ENCODE measurements at places on chromosomes 2 and 18.

DNA sequence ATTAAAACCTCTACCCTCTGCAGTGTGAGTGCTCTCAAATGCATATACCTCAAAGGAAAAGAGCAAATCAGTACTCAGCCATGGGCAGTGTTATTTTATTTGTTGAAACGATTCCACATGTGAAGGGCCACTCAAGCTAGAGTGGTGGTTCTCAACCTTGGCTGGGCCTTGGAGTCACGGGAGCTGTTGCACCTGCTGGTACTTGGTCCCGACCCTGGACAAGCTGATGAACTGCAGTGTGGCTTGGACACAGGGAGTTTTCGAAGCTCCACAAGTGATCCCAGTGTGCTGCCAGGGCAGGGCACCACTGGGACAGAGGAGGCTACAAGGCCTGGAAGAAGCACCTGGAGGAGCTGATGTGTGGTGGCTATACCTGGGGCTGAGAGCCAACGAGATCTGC, 19.7 kb downstream of the GNLY start:
- no peak for DNase-seq

GRCh38 chr2:188430705-188431104, 139.0 kb downstream of the GULP1 start:
- no peak for DNase-seq

- no peak for DNase-seq
These were observed 48.4 kb upstream of the STAM2 start for GRCh38 chr2:152223977-152224376.

GRCh38 chr2:166127217-166128155, at the start of gene SCN1A:
TSS of gene SCN1A (minus strand) at chr2:166128020. CDS start at chr2:166073621, 54,399 bp downstream.
- peak; percentile 76 for DNase-seq

DNA sequence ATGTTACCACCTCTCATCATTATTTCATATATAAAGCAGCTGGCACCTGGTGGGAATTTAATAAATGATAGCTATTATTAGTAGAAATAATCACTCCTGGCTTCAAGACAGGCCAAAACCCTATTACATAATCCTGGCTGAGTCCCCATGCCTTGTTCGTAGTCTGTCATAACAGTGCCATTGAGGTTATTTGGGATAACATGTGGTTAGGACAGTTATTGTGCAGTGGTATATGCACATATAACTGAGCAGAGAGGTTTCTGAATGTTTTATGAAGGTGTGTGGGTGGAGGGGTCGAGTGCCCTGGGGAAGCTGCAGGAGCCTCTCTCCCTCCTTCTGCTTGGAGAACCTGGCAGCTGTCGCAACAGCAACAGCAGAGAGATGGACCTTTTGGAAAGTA, 162.4 kb upstream of the NABP1 start:
- no peak for DNase-seq

GRCh38 chr18:1995041-1995612, 576.2 kb downstream of the METTL4 start:
- DNase-seq: no peak

GRCh38 chr2:173898996-173899395, 66.2 kb downstream of the SP3 start:
- DNase-seq: no peak

DNA sequence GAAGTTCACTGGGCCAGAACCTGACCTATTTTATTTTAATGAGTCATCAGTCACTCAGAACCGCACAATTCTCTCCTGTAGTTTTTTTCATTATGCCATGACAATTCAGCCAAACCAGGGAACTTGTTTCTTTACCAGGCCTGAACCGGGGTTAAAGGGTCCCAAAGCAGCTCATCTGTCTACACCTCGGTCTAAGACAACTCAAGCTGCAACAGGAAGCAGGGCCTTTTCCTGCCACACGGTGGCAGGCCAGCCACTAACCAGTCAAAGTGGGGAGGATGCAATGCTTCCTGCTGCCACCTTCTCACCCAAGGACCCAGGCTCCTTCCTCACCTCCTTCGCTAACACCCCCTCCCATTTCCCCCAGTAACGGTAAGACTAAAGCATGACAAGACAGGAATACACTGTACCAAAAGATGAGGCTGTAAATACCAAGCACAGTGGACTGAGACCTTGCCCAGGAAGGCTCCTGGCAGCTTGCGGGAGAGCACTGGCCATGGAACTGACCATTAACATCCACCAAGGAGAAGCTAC, 56.7 kb upstream of the ACKR3 start:
- DNase-seq: no peak
